ENCODE measurements at places on chromosomes 1 and 21.
A peak's percentile ranks its signal among the peaks of the same experiment; 100 is the strongest.

DNA sequence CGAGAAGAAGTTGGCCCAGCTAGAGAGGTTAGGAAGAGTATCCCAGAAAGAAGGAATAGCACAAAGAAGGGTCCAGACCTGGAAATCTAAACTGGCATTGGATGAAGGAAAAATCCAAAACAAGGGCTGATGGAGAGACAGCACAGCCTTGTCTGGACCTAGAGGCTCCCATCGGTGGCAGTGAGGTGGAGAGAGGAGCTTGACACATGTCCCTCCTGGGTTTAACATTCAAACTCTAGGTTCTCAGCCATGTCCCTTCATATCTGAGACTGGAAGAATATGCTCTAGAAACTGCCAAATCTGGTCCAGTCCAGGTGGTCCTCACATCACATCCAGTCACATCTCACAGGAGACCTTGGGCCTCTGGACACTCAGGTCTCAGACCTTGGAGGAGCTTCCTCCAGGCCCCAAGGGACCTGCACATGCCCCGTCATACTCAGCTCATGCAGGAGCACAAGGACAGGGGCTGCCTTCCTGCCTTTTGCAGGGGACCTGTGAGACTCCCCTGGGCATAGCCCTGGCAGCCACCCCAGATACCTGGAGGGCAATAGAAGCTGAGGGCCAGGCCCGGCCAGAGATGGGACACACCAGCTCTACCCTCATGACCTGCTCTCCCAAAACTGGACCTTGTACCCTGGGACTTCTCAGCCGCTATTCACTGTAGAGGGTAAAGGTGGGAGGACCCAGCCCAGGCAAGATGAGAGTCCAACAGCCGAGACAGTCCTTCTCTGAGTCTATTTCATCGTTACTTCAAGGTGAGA lies 7.5 kb downstream of the TMEM125 start:
- no peak for DNase-seq

GRCh38 chr21:26795412-26795805 lies 49.8 kb downstream of the ADAMTS1 start:
- DNase-seq, result no peak

GRCh38 chr1:228038387-228039005 lies 31.7 kb downstream of the WNT3A start:
- DNase-seq, result no peak

DNA sequence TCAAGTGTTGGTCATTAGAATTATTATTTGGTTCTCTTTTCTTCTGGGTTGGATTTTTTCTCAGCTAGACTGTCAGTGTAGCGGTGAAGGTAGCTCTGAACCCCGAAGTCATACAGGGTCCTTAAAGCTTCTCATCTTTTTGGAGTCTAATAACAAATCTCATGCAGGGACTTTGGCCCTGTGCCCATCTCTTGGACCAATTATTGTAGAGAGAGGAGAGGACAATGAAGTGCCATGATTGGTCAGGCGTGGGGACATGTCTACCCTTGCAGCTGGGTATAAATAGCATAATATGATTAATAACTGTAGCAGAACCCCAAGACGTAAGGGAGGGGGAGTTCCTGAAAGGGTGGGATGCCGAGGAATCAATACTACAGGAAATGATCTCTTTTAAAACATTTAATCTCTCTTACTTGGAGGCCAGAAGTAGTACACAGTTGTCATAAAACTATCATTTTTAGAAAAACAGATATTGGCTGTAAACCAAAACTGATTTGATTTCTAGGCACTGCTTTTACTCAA lies 8.8 kb downstream of the MAGI3 start:
- DNase-seq, result no peak

GRCh38 chr1:201937624-201938213 lies 8.6 kb downstream of the LMOD1 start:
- DNase-seq, result no peak

DNA sequence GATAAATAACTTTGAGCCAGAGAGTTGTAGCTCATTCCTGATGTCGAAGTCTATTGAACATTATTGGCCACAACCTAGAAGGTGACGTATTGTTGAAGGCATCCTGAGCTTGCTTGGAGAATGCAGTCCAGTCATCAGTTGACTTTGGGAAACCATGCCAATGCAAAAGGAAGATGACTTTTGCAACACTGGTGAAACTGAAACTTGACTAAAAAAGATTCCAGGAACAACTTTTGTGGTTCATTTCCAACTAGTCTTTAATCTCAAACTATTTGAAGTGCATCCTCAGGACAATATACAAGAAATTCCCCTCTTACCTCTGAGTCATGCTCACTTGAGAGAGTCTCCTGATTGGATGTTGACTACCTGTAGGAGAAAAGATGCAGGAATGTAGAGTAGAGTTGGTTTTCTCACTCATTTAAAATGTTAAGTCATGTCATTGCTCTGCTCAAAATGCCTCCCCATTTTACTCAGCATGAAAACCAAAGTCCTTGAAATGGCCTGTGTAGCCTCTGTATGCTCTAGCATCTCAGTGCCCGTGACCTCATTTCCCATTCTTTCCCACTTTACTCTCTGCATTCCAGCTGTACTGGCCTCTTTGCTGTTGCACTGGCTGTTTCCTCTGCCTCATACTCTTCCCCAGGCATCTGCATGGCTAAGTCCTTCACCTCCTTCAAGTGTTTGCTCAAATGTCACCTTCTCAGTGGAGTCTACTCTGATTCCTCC lies 24.4 kb upstream of the LEPR start:
- DNase-seq, result no peak

DNA sequence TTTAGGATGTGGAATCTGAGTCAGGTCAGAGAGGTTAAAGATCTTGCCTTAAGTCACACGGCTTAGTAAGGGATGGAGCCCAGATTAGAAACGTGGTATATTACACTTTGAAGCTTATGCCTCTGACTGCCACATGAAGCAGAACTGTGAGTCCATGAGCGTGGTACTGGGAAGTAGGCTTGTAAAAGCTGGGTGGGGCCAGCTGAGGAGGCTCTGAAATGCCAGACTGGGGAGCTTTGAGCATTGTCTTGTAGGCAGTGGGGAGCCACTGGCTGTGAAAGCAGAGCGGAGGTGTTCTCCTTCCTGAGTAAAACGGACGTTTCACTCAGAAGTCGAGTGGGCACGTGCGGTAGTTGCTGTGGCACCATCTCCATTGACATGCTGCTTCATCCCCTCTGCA lies 72.6 kb upstream of the USP24 start:
- DNase-seq, result no peak

- DNase-seq, result no peak
These were observed 41.4 kb downstream of the TMCO4 start for GRCh38 chr1:19758227-19758830.

DNA sequence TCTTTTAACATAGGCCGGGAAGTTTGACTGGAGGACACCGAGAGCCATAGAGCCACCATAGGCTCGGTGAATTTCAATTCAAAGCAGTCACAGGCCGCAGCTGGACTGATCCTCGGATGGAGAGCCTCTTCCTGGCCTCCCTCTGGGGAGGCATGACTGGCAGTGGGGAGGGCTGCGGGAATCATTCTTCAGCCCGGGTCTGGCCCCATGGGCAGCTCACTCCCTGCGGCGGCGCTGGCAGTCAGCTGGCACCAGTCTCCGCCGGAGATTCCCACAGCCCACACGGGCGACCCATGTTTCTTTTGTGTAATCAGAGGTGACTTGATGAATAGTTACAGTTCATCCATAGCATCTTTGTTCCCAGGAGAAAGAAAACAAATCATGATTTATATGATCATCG lies 10.6 kb downstream of the ESPN start:
- DNase-seq, result no peak

DNA sequence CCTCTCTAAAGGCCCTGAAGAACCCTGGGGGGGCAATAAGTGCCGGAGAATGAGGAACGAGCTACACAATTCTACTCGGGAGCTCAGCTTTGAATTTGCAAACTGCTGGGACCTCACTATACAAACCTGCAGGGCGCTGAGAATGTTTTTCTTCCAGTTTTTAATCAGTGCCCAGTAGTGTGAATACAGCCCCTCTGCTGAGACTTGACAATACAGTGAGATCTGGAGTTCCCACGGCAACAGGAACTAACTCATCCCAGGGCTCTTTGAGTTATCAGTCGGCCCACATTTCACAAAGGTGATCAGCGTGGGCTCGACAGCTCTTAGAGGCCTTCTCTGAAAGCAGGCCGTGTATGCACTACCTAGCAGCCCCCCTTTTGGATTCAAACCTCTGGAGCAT lies 41.7 kb downstream of the TMEM53 start:
- DNase-seq, result peak; percentile 21
